Spinal cord (tissue), 10 donors: ENCODE measurements at places on chromosomes 7 and 10. TPM values are rescaled to one million over a fixed set of nuclear protein-coding genes. Genes with fewer than 3 reads are reported as not detected.

- H3K4me1 ChIP-seq: no peaks in the 10 kb centered on the region
- no peak for DNase-seq
- H3K36me3 ChIP-seq: no peaks in the 10 kb centered on the region
- H3K27ac ChIP-seq: no peak overlapping the region
- no peak overlapping the region for H3K4me3 ChIP-seq
These were observed 179.7 kb downstream of the CFTR start for GRCh38 chr7:117659531-117660011.

- H3K4me1 ChIP-seq: peaks cover 3% of the 10 kb centered on the region
- DNase-seq: no peak
- H3K27ac ChIP-seq: no peak overlapping the region
- H3K4me3 ChIP-seq: no peak overlapping the region
These were observed 43.8 kb downstream of the ARL4A start for GRCh38 chr7:12731214-12731656.

- H3K4me3 ChIP-seq: no peak overlapping the region
- H3K4me1 ChIP-seq: no peaks in the 10 kb centered on the region
- H3K36me3 ChIP-seq: no peaks in the 10 kb centered on the region
These were observed 21.6 kb upstream of the GIMAP2 start for GRCh38 chr7:150663802-150664494.

DNA sequence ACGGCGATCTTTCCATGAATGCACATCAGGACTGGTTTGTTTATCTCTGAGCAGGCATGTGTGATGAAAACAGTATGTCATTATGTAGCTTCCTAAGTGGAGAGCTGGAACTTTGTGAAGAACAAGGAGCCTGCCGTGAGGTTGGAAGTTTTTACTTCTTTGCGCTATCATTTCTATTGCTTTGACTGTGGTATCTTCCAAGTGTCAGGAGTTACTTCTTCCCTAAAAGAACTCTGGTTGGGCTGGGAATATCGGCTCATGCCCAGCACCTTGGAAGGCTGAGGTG is 167.4 kb upstream of the AHR start:
- no peak overlapping the region for H3K27ac ChIP-seq
- peak; percentile 6 for DNase-seq
- no peaks in the 10 kb centered on the region for H3K27me3 ChIP-seq
- H3K4me1 ChIP-seq: no peaks in the 10 kb centered on the region

- peaks cover 15% of the 10 kb centered on the region for H3K4me1 ChIP-seq
- H3K4me3 ChIP-seq: peak overlapping the region; percentile 29
- peaks cover 25% of the 10 kb centered on the region for H3K27me3 ChIP-seq
- no peak for DNase-seq
- no peaks in the 10 kb centered on the region for H3K36me3 ChIP-seq
- H3K27ac ChIP-seq: no peak overlapping the region
These were observed 13.7 kb upstream of the WAPL start for GRCh38 chr10:86535132-86535882.

DNA sequence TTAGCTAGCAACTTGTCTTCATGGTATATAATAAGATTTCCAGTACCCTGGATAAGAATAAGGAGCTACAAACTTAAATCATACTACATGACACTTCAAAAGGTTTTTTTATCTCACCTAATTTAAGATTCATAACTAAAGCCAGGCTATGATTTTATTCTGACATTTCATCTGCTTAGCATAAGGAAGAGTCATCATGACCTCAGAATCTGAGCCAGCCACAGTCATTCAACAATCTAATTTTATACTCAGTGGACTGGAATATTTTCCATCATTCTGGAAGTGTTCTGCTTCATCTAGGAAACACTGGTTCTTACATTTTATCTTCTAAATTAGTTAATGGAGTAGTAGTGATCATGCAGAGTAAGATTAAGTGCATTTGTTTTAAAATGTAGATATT is 102.1 kb upstream of the KCND2 start:
- no peaks in the 10 kb centered on the region for H3K27me3 ChIP-seq
- H3K4me3 ChIP-seq: no peak overlapping the region
- DNase-seq: peak; percentile 45
- no peaks in the 10 kb centered on the region for H3K36me3 ChIP-seq

- peaks cover 6% of the 10 kb centered on the region for H3K36me3 ChIP-seq
- no peaks in the 10 kb centered on the region for H3K4me1 ChIP-seq
- no peaks in the 10 kb centered on the region for H3K27me3 ChIP-seq
- DNase-seq: no peak
- H3K4me3 ChIP-seq: no peak overlapping the region
These were observed 81.1 kb downstream of the SVIL start for GRCh38 chr10:29553544-29554250.

GRCh38 chr10:60962946-60963345 is 19.0 kb upstream of the RHOBTB1 start:
- no peaks in the 10 kb centered on the region for H3K4me1 ChIP-seq
- no peak overlapping the region for H3K4me3 ChIP-seq
- no peaks in the 10 kb centered on the region for H3K27me3 ChIP-seq
- no peak for DNase-seq
- no peak overlapping the region for H3K27ac ChIP-seq
- H3K36me3 ChIP-seq: no peaks in the 10 kb centered on the region

UCN3 gene
- total RNA-seq: 0.17 TPM
